ENCODE measurements at places on chromosomes 12 and 14.

DNA sequence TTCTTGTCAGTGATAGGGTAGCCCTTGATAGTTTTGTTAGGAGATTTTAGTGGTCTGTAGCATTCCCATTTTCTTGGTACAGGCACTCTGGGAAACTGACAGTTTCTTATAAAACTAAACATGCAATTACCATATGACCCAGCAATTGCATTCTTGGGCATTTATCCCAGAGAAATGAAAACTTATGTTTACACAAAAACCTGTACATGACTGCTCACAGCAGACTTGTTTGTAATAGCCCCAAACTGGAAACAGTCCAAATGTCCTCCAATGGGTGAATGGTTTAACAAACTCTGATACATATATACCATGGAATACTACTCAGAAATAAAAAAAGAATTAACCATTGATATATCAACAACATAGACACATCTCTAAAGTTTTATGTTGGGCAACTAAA is 75.5 kb downstream of the BORCS5 start:
- peaks cover 3% of the 10 kb centered on the region for H3K27me3 ChIP-seq
- no peak overlapping the region for H3K4me3 ChIP-seq
- H3K4me1 ChIP-seq = peaks cover 9% of the 10 kb centered on the region
- DNase-seq = no peak

DNA sequence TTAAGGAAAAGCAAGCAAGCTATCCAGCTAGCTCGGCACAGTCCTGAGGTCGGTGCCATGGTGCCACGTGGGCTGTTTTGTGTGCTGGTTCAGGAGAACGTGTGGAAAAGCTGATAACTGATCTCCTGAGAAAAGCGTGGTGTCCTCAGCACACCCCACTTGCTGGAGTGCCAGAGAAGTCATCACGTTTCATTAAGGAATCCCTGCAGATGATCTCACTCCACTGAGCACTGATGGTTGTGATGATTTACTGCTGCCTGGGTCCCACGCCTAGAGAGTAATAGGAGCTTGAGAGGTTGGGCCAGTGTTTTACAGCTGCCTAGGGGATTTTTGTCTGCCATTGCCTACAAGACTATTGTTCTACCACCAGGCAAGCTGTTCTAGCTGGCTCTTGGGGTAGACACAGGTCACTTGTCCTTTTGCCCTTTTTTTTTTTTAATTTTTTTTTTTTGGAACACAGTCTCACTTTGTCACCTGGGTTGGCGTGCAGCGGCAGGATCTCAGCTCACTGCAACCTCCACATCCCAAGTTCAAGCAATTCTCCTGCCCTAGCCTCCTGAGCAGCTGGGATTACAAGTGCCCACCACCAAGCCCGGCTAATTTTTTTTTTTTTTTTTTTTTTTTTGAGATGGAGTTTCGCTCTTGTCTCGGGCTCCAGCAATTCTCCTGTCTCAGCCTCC is 42.3 kb upstream of the EVL start:
- H3K27me3 ChIP-seq = peaks cover 9% of the 10 kb centered on the region
- H3K27ac ChIP-seq = peak overlapping the region; percentile 40
- no peak overlapping the region for H3K4me3 ChIP-seq

- no peak overlapping the region for H3K4me3 ChIP-seq
- H3K4me1 ChIP-seq = no peaks in the 10 kb centered on the region
- no peak for DNase-seq
- no peaks in the 10 kb centered on the region for H3K27me3 ChIP-seq
Measured at GRCh38 chr12:38124247-38125012, 192.1 kb upstream of the ALG10B start.

DNA sequence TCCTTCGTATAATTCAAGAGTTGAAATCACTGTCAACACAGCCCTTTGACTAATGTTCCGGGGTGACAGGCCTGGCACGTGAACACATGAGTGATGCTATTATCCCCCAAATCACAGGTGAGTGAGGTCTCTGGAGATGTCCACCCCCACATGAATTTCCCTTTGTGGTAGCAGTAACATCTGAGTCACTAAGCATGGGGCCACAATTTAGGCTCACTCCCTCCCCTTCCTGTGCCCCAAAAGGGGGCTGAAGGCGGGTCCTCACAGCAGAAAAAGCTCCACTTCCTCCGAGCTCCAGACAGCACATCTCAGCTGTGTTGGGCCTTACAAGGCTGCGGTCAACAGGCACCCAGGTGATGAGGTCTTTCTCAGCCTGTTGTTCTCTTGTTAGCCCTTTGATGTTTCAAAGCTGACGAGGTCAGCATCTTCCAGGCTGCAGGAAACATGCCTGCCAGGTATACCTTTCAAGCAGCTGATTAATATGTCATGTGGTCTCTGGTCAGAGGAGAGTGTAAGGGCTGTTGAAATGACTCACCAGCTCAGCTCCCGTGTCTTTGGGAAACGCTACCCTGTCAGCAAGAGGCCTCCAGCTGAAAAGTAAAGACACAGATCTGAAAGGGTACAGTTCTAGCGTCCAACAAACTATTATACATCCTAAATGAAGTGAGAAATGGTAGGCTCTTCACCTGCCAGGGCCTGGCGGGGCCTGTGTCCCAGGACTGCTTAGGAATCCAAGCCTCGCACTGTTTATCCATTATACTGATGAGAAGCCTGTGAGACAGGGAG is 107.3 kb downstream of the ZFP36L1 start:
- peaks cover 100% of the 10 kb centered on the region for H3K4me1 ChIP-seq
- H3K27me3 ChIP-seq = peaks cover 10% of the 10 kb centered on the region
- peak overlapping the region; percentile 79 for H3K27ac ChIP-seq
- H3K36me3 ChIP-seq = peaks cover 14% of the 10 kb centered on the region
- DNase-seq = no peak
- no peak overlapping the region for H3K4me3 ChIP-seq

GRCh38 chr12:4210183-4210582 is 63.4 kb upstream of the CCND2 start:
- H3K4me1 ChIP-seq = no peaks in the 10 kb centered on the region
- H3K27ac ChIP-seq = no peak overlapping the region
- peaks cover 2% of the 10 kb centered on the region for H3K27me3 ChIP-seq
- no peaks in the 10 kb centered on the region for H3K36me3 ChIP-seq
- H3K4me3 ChIP-seq = no peak overlapping the region

DNA sequence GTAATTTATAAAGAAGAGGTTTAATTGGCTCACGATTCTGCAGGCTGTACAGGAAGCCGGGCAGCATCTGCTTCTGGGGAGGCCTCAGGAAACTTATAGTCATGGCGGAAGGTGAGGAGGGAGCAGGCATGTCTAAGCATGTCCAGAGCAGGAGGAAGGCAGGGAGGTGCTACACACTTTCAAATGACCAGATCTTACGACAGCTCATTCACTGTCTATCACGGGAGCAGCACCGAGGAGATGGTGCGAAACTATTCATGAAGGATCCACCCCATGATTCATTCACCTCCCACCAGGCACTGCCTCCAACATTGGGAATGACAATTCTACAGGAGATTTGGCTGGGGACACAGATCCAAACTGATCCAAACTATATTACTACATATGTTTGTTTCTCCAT is 10.0 kb downstream of the SFSWAP start:
- no peaks in the 10 kb centered on the region for H3K4me1 ChIP-seq
- H3K36me3 ChIP-seq = peaks cover 53% of the 10 kb centered on the region
- DNase-seq = no peak
- no peak overlapping the region for H3K4me3 ChIP-seq
- peak overlapping the region; percentile 70 for H3K27ac ChIP-seq

DNA sequence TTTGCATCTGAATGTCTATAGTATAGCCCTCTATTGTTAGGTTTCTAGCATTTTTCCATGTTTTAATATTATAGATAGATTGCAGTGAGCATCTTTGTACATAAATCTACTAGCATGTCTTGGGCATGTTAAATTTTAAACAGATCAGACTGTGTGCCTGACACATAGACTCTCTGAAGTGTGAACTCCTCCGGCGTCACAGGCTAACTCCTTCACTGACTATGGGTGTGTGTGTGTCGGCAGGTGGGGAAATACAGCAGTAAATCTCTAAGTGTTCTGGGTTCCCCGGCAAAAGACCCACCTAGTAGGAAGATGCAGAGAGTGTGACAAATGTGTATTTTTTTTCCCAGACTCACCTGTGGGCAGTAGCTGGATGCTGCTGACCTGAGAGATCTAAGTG is 2.3 kb downstream of the VWF start:
- no peak for DNase-seq
- H3K27me3 ChIP-seq = peaks cover 3% of the 10 kb centered on the region
- H3K4me1 ChIP-seq = peaks cover 57% of the 10 kb centered on the region
- H3K36me3 ChIP-seq = no peaks in the 10 kb centered on the region
- H3K27ac ChIP-seq = peak overlapping the region; percentile 10
- H3K4me3 ChIP-seq = no peak overlapping the region

DNA sequence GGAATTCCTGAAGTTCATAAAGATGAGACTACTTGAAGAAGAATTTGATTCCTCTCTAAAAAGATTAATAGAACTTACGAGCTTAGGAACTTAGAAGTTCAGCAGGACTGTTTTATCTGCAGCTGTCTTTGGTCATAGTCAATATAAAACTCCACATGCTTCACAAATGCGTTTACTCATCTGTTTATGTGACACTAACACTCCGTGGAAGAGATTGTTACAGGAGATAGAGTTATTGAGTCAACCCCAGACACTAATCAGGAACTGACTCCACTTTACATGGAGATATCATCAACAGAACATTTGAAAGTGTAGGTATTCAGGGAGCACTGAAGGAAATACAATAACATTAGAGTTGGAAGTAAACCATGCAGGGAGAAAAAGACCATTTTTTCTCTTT is 92.8 kb downstream of the LRFN5 start:
- DNase-seq = no peak
- H3K27ac ChIP-seq = no peak overlapping the region
- no peaks in the 10 kb centered on the region for H3K27me3 ChIP-seq
- no peak overlapping the region for H3K4me3 ChIP-seq

GRCh38 chr14:61632807-61633206 is 62.5 kb upstream of the HIF1A start:
- no peak overlapping the region for H3K4me3 ChIP-seq
- peaks cover 13% of the 10 kb centered on the region for H3K4me1 ChIP-seq
- no peak for DNase-seq
- H3K27ac ChIP-seq = no peak overlapping the region
- no peaks in the 10 kb centered on the region for H3K36me3 ChIP-seq

GRCh38 chr12:83346333-83346732 is 659.6 kb downstream of the TMTC2 start:
- peaks cover 3% of the 10 kb centered on the region for H3K27me3 ChIP-seq
- peaks cover 6% of the 10 kb centered on the region for H3K4me1 ChIP-seq
- H3K36me3 ChIP-seq = no peaks in the 10 kb centered on the region
- no peak overlapping the region for H3K4me3 ChIP-seq

- DNase-seq = no peak
- H3K27ac ChIP-seq = no peak overlapping the region
- H3K4me3 ChIP-seq = no peak overlapping the region
- H3K4me1 ChIP-seq = peaks cover 28% of the 10 kb centered on the region
- H3K36me3 ChIP-seq = peaks cover 33% of the 10 kb centered on the region
Measured at GRCh38 chr14:59294662-59294992, 106.2 kb downstream of the DAAM1 start.

- peaks cover 16% of the 10 kb centered on the region for H3K4me1 ChIP-seq
- no peak overlapping the region for H3K4me3 ChIP-seq
- H3K36me3 ChIP-seq = peaks cover 82% of the 10 kb centered on the region
Measured at GRCh38 chr12:116943419-116944372, 32.9 kb downstream of the FBXW8 start.
